ENCODE measurements at places on chromosomes 5 and 9. TPM values are rescaled to one million over a fixed set of nuclear protein-coding genes. Genes with fewer than 3 reads are reported as not detected.

- DNase-seq: no peak
These were observed 162.7 kb upstream of the S1PR3 start for GRCh38 chr9:88828492-88828974.

- no peak for DNase-seq
These were observed 139.5 kb upstream of the CYLC2 start for GRCh38 chr9:102855641-102856040.

- no peak for DNase-seq
These were observed 2.8 kb upstream of the TBCA start for GRCh38 chr5:77778881-77779438.

DNA sequence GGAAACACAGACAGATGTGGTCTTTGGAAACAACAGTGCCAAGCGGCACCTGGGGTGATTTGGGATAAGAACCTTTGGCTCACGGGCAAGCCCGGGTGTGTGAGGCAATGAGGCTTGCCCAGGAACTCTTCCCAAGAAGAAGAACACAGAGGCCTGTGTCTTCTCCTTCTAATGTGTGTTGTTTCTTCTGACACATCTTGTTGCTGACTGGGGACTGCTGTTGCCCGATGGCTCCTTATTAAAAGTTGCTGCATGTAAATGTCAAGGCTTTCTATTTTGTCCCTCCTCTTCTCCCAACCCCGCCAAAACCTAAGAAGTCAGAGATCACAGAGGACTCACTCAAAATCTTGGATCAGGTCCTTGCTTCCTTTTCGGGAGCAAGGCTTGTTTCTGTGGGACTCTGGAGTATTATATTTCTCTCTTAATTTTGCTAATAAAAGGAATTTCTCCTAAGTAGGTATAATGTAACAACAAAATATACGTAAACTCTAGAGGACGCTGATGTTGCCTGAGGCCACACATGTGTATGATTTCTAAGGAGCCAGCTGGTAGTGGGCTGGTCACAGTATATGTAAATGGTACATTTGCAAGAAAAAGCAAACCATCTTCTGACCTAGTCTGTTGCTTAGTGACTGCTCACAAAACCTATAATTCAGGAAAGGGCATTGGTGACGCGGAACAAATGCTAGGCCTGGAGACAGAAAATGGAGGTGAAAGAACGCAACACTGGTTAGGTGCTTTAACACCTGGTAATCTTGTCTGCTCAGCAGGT lies 232.5 kb downstream of the GADD45G start:
- DNase-seq: no peak

GRCh38 chr5:79357398-79357797 lies 121.5 kb downstream of the JMY start:
- DNase-seq: no peak

DNA sequence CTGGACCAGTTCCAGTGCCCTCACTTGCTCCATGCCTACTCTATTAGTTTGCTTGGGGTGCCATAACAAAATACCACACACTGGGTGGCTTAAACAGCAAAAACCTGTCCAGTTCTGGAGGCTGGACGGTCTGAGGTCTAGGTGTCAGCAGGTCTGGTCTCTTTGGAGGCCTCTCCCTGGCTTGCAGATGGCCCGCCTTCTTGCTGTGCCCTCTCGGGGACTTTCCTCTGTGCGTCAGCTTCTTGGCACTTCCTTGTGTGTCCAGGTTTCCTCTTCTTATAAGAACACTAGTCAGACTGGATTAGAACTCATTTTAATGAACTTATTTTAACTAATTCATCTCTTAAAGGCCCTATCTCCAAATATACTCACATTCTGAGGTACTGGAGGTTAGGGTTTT lies 97.2 kb downstream of the CARTPT start:
- no peak for DNase-seq

- DNase-seq: no peak
These were observed 131.1 kb downstream of the TLE1 start for GRCh38 chr9:81558091-81558830.

DNA sequence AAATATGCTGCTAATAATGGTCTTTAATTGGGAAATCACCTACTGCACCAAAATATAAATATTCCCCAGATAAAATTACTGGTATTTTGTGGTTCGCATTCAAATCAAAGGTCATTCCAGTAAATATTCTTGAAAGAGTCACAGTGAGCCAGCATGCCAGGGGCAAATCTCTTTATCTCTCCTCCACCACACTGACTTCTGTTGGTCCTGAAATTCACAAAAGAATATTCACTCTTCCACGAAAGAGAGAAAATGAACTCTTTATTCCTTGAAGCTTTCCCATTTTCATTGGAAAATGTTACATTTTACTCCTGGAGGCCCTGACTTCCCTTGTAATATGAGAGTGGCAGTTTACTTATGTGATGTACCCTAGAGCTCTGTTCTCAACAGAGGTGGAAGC lies 39.7 kb downstream of the ZNF366 start:
- DNase-seq: no peak

DNA sequence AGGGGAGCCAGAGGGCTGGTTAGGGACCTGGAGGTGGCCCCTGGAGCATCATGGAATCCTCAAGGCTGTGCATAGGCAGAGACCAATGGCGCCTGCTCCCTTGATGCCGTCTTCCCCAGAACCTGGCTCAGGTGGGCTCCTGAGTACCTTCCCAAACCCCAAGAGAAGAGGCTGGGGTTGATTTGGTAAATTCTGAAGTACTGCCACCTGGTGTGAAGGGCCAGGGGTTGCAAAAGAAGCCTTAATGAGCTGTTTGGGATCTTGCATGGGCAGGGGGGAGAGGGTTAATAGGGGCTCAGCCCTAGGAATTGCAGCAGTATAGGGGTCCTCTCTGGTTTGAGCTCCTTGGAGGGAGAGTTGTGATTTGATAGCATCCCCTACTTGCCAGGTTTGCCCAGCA lies 52.1 kb downstream of the CYSTM1 start:
- DNase-seq: no peak

GRCh38 chr9:132973713-132974112 lies 4.8 kb upstream of the GFI1B start:
- DNase-seq: no peak

GRCh38 chr9:131304676-131305355 lies 15.3 kb downstream of the PLPP7 start:
- DNase-seq: no peak

GRCh38 chr9:2354216-2354615 lies 267.4 kb upstream of the VLDLR start:
- DNase-seq: no peak

- DNase-seq: no peak
These were observed 3.5 kb downstream of the INPP5E start for GRCh38 chr9:136436055-136436634.

DNA sequence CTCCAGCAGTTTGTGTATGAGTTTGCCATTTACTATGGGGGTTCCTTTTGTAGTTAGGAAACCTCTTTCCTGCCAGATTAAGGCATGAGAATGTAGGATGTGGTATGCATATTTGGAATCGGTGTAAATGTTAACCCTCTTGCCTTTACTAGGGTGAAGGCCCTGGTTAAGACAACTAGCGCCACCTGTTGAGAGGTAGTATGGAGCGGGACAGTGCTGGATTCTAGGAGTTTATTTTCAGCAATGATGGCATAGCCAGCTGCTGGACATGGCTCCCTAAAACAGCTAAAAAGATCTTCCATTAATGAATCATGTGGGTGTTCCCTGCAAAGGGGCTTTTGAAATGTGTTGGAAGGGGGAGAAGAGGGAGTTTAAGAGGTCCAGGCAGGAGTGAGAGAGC lies 30.7 kb upstream of the GPX3 start:
- DNase-seq: no peak

LRRC14B gene
- total RNA-seq: not detected

SYK gene
- total RNA-seq: 59.7 TPM

CEP120 gene
- 8.8 TPM for total RNA-seq

PCDHGB4 gene
- 0.98 TPM for total RNA-seq
